ENCODE measurements at places on chromosomes 7 and 10.

- DNase-seq, result no peak
These were observed 43.2 kb downstream of the LAMB4 start for GRCh38 chr7:108086962-108087361.

DNA sequence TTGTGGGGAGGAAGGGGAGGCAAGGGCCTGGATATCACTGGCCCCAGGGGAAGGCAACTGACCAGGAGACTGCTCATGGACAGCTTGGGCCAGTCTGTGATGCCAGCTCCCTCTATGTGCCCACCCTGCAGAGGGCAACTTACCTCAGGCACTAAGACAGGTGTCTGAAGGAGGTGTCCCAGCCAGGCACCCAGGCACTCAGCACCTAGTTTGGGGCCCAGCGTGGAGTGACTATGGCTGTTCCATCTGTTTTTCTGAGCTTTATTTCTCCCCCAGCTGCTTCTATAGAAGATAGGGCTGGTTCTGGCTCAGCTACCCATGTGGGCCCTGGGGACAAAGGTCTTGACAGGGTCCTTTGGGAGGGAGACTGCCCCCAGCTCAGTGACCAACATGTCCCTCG, 150.6 kb upstream of the PCBD1 start:
- DNase-seq, result no peak

DNA sequence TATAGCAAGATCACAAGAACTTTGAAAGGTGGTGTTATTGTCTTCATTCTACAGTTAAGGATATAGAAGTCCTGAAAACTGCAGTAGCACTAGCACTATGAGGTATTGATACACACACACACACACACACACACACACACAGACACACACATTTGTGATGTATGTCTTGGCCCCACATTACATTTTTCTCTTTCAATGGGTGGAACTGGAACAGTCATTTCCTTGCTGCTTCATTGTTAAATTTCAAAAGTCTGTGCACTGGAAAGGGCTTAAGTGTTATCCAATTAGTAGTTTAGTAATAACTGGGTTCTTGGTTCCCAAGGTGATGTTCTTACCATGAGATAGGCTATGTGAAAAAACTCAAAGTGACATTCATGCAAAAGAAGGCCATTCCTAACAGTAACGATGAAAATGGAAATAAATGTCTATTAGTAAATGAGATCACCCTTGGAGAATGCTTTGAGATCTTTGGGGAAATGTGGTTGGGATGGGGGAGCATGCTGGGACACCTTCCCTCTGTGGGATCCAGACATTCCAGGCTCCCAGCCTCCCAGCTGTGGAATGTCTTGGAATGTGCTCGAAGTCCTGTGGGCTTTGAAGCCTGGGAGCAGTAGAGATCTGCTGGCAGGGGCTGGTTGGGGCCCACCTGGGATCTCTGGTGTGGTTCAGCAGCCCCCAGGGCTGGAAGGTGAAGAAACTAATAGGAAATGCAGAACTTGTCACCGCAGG, 37.4 kb upstream of the CALD1 start:
- peak; percentile 42 for DNase-seq

DNA sequence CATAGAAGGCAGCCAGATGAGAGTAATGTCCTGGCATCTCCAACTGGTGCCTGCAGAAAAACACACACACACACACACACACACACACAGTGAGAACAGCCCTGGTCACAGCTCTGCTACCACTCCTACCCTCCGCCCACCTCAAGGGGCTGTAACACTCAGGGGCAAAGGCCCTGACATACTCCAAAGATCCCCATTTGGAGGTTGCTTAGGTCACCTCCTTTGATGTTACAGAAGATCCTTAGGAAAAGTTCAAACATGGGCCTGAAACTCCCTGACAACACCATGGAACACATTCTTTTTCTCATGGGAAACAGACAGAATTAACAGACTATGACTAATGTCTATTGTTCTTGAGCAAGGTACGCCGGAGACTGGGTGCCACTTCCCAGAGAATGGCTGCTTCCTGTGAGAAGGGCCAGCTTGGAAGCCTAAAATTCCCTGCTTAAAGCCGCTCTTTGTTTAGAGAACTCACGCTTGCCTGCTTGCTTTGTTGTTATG, 27.7 kb downstream of the DENND11 start:
- no peak for DNase-seq

GRCh38 chr10:66455304-66455703, 470.5 kb upstream of the LRRTM3 start:
- no peak for DNase-seq
